ENCODE measurements at places on chromosomes 11 and 22. TPM values are rescaled to one million over a fixed set of nuclear protein-coding genes. Genes with fewer than 3 reads are reported as not detected.

Gene CDC45
- 44.7 TPM for total RNA-seq

DNA sequence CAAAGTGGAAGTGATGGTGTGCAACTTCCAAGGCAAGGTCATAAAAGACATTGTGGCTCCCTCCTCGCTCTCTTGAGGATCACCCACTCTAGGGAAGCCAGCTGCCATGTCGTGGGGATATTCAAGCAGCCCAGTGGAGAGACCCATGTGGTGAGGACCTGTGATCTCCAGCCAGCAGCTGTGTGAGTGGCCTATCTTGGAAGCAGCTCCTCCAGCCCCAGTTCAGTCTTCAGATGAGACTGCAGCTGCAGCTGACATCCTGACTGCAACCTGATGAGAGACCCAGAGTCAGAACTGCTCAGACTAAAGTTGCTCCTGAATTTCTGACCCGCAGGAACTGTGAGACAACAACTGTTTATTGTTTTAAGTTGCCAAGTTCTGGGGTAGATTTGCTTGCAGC lies 86.4 kb upstream of the GRK3 start:
- DNase-seq, result no peak

Gene CREB3L1
- total RNA-seq, result 0.78 TPM

Gene C22orf42
- total RNA-seq, result not detected

Gene LDLRAD3
- 25.1 TPM for total RNA-seq

Gene C22orf31
- total RNA-seq, result not detected

GRCh38 chr11:131910523-131911387 lies 540.3 kb downstream of the NTM start:
- peak; percentile 43 for DNase-seq

Gene WNT7B
- total RNA-seq, result not detected

DNA sequence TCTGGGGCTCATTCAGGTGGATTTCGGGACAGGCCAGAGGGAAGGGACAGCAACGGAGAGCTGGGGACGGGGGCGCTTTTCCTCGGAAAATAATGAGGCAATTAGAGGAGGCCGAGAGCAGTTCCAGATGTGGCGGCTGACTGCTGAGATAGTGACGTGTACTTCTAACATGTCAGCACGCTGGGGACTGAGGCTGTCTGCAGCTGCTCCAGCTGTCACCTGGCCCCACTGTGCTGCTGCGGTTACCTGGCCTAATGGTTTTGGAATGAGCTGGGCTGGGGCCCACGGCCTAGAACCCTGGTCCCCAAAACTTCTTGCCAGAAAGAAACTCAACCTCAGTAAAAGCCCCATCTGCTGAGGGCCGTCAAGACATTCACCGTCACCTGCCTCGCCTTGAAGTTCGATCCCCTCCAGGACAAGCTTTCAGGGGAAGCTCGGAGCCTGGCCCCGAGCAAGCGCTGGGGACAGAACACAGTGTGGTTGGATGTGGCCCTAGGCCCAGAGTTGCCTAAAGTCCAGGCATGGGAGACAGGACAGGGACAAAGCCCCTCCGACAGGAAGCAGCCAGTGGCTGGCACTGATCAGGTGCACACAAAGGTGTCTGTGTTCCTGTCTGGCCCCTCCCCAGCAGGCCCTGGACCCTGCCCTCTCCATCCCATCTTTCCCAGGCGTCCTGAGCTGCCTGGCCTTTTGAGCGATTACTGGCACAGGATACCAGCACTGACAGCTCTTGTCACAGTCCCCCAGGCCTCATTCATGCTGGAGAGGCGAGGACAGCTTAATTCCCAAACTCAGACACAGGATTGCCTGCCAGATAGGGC lies 22.1 kb downstream of the RPUSD4 start:
- DNase-seq, result no peak

Gene MICALL1
- total RNA-seq, result 65.2 TPM

DNA sequence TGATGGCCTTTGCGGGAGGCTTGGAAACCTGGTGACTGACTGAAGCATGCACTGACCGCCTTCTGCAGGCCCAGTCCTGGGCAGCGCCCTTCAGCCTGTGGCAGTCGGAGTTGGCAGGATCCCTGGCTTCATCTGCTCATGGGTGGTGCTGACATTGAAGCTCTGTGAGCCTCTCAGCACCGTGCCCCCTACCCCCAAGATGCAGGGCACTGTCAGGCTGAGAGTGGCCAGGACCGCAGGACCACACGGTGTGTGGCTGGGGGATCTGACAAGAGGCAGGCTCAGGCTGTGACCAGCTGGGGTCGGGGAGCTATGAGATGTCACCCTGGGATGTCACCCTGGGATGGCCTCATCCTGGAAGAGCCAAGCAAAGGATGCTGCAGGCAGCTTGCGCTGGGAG lies 32.7 kb downstream of the TBC1D22A start:
- DNase-seq, result no peak

DNA sequence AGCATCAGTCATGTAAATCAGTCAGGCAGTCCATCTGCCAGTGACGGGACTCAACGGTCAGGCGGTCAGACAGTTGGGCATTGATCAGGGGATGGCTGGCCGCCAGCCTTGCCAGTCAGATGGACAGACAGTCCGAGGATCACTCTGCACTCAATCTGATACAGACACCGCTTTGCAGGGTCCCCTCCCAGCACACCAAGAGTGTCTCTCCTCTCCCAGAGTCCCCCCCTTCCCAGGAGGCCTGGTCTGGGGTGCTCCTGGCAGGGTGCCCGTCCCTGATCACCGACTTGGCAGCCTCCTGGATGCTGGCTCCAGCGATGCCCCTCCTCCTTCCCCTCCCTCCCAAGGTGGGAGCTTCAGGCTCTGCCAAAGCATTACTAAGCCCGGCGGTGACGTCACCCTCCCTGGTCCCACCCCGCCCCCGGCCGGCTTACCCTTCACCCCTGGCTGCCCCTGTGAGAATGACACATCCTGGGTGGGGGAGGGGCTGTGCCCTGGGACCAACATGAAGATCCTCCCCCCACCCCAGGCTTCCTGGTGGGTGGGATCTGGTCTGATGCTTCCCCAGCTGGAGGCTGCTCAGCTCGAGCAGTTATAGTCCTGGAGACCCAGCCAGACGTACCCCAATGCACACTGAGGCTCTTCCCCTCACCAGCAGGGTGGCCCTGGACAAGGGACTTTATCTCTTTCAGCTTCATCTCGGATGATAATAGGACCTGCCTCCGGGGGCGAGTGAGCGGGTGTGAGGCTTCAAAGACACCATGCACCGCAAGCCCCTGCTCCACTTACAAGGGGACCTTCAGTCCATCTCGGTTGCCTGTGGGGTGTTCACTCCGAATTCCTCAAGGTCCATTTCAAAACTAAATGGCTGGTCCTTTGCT lies 69.2 kb downstream of the CD82 start:
- peak; percentile 75 for DNase-seq

Gene NCR3LG1
- 8.1 TPM for total RNA-seq

DNA sequence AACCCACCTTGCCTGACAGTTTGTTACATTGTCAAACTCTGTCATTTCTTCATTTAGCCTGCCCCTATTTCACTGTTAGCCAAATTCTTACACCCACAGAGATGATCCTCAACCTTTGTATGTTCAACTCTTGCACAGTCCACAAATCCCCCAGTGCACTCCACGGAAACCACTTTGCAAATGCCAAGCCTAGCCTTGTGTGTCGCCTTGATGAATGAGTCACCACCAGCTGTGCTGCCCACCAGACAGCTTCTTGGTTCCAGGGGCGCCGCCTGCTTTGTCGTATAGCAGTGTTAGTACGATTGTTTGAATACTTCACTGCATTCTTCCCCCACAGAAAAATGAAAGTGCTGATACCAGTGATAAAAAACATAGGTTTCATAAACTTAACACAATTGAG lies 686.3 kb downstream of the NTM start:
- DNase-seq, result no peak

DNA sequence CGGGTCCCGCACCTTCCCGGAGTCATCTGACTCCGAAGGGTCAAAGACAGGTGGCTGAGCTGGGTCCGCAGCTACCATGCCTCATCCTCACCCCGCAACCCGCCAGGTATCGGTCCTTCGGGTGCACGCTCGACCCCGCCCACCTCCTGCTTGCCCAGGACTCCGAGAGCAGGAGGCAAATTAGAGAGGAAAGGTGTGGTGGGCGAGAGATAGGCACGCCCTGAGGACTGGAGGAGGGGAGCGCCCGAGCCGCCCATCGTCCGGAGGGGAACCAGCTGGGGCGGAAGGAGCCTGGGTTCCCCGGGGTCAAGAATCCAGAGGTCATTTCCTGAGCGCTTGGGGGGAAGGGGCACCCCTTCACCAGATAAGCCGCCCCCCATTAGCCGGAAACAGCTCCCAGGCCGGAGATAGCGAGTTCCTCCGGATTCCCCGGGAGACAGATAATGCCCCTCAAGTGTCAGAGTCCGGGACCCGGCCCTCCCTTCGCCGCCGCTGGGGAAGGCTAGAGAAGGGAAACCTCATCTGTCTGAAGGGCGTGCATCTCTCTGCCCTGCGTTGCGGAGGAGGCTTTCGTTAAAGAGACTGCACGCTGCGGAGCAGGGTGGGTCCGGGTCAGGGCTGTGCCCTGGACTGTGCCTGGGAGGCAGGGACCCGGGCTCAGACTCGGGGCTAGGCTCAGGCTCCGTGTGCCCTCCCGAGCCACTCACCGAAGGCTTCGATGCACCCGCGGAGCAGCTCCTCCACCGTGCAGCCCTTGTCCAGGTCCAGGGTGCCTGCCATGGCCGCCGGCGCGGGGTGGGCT lies 1.7 kb downstream of the RASGRP2 start:
- DNase-seq, result no peak

Gene HSPB2
- not detected for total RNA-seq

- DNase-seq, result no peak
Measured at GRCh38 chr11:73397468-73398131, 21.4 kb downstream of the RELT start.

Gene ACRV1
- total RNA-seq, result not detected

Gene VPREB1
- total RNA-seq, result not detected

DNA sequence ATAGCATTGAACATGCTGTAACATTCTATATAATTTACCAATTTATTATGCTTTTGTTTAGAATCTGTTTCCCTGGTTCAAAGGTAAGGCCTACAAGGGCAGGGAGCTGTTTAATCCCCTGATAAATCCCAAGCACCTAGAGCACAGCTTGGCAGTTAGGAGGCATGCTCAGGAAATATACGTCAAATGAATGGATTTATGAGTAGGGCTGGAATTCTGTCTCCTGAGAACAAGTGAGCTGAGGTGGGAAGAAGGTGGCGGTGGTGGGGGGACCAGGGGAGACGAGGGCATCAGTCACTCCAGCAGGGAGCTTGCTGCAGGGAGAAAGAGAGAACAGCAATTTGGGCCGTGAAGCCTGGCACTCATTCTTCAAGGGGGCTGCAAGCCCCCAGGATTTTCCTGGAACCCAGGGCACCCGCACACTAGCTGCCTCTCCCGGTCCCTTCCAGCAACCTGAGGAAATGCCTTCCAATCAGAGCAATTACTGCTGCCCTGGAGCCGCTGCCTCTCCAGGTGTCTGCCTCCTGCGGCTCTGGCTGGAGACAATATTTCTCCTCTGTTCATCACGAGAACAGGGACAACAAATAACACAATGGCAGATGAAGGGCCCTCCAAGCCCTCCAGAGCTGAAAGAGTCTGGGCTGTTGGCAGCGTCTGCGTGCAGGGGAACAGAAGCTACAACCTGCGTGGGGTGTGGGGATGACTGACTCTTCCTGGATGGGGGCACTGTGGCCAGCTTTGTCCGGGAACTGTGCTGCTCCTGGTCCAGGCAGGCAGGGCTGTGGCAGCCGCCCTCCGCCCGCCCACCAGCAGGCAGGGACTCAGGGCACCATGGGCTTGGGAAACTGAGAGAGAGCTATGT lies 233.4 kb downstream of the ST3GAL4 start:
- no peak for DNase-seq

- no peak for DNase-seq
Measured at GRCh38 chr22:40728731-40729189, 49.5 kb downstream of the MCHR1 start.

DNA sequence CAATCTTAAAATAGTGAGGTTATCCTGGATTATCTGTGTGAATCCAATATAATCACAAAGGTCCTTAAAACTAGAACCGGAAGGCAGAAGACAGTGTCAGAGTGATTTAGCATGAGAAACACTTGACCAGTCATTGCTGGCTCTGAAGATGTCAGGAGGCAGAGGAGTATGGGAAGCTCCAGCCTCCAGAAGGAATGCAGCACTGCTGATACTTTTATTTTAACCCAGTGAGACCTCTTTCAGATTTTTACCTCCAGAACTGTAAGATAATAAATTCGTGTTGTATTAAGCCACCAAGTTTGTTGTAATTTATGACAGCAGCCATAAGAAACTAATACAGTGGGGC lies 134.4 kb upstream of the ZC3H12C start:
- no peak for DNase-seq

Gene LPXN
- 6.2 TPM for total RNA-seq

DNA sequence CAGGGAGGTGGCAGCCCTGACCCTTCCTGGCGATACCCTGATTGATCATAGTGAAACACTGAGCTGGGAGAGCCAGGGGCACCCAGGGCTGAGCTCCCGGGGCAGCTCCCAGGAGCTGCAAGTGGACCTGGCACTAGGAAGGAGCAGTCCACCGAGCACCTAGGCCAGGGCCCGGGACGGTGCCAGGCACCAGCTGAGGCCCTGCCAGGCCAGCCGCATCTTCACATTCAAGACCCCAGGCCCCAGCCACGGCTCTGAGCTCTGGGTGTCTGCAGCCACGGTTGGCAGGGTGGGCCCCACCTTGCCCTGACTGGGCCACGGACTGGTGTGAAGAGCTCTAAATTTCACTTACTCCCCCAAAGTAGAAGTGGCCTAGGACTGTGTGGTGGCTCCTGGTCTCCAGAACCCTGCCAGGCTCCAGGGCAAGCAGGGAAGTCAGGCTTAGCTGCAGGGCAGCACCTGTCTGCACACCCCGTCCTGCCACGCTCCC lies 58.3 kb downstream of the RTN4R start:
- no peak for DNase-seq

GRCh38 chr11:3227568-3228444 lies 4.4 kb downstream of the MRGPRE start:
- no peak for DNase-seq

Gene RIMBP3C
- total RNA-seq, result not detected

Gene SMTNL1
- not detected for total RNA-seq

Gene SLC22A9
- not detected for total RNA-seq

DNA sequence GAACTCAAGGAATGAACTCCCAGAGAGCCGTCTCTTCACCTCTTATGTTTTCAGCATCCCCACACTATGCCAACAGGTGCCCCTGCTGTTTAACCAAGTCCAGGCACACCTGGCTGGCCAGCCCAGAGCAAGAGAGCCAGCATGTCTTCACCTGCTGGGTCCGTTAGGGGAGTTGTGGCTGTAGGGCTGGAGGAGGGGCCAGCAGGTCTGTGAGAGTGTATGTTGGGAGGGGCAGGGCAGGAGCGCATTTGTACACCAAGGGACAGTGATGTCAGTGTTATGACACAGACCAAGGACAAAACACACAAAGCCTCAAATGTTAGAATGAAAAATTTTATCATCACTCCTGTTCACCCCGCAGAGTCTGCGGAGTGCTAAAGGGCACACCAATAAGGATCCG lies 5.8 kb downstream of the PATZ1 start:
- no peak for DNase-seq

GRCh38 chr11:62896049-62896448 lies 15.4 kb downstream of the SLC3A2 start:
- peak; percentile 46 for DNase-seq

Gene NPAS4
- total RNA-seq, result not detected

DNA sequence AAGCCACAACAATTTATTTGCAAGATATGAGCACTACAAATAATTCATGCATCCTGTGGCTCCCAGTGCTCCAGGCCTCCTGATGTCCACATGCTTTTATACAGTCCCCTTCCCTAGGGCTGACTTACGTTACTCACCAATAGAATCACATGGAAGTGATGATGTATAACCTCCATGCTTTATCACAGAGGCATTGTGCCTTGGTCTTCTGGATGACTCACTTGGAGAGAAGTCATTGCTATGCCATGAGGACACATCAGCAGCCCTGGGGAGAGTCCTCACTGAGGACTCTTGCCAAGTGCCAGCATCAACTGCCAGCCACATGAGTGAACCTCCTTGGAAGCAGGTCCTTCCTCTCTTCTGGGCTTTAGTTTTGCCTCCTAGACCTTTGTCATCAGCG lies 22.0 kb upstream of the IGSF9B start:
- DNase-seq, result no peak
